ENCODE measurements at places on chromosomes 5 and 9.
A peak's percentile ranks its signal among the peaks of the same experiment; 100 is the strongest.

DNA sequence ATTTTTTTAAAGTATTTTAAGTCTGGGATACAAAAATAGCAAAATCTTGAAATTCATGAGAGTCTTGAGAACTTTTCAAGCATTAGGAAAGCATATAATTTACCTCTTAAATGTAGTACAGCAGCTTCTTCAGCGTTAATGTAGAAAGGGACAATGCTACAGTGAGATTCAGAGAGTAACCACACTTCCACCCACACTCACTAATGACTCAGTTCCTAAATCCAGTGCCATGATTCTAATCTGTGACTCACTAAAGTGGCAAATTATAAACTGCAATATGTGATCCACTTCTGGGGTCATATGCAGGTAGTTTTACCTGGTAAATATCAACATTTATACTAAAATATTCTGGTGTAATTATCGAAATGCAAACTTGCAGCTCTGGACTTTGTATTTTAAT, 434.5 kb upstream of the TUSC1 start:
- no peak for DNase-seq

DNA sequence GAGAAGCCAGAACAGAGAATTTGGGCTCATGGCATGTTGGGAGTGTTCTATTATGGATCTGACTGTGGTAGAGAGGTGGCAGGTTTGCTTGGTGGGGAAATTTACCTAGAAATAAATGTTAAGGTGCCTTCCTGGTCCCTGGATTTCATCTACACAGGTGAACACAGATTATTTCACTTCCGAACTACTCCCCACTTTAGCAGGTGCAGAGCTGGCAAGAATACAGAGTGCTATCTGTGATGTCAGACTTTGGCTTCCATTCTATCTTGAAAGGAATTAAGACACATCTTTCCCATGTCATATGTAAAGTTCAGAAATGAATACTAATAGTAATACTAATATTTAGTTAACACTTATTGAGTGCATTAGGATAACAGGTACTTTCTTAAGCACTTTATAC, 234.0 kb downstream of the KCTD16 start:
- no peak for DNase-seq

DNA sequence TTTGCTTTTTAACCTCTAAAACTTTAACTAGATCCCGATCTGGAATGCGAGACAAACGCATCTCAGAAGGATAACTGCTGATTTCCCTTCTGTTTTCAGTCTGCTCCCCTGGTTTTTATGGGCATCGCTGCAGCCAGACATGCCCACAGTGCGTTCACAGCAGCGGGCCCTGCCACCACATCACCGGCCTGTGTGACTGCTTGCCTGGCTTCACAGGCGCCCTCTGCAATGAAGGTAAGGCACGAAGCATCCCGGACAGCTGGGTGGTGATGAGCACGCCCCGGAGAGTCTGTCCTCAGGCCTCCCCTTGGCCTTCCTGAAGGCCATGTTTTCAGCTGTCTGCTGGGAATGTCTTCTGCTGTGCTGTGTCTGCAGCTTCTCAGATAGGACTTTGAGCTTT, 82.9 kb upstream of the PRRC1 start:
- DNase-seq, result no peak

DNA sequence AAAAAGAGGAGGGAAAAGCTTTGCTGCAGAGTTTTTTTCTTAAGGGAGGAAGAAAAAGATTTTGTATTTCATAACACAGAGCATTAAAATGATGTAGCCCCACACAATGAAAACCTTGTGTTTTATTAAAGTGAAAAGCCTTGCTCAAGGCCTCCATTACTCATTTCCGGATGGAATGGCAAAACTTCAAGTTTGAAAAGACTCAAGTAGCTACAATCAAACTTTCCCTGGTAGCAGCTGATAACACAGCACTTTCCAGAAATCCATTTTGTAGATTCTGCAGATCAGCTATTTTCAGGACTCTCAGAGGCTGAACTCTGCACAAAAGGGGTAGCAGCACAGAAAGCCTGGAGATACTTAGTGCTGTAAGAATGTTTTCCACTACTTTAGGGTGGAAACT, 374.8 kb downstream of the NFIB start:
- no peak for DNase-seq

DNA sequence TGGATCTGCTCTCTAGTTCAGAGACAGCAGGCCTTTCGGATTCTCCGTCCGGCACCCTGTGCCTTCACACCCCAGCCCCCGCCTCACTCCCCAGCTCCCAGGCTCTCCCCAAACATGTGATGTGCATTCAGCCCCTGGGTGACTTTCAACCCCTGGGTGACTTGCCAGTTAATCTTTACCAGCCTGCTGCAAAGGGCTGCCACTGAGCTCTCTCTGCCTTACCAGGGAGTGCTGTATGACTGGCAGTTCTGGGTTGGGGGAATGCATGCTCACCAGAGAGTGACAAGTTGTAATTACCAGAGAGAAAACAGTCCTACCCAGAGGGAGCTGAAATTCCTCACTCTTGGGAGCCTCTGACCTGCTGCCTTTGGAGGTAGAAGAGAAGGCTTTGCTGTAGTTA, 4.9 kb upstream of the ADRA1B start:
- DNase-seq, result no peak

- DNase-seq, result no peak
Observed at GRCh38 chr9:124767821-124768220, 3.3 kb downstream of the NR6A1 start.

GRCh38 chr9:133879615-133880014, 112.5 kb downstream of the VAV2 start:
- DNase-seq, result no peak

DNA sequence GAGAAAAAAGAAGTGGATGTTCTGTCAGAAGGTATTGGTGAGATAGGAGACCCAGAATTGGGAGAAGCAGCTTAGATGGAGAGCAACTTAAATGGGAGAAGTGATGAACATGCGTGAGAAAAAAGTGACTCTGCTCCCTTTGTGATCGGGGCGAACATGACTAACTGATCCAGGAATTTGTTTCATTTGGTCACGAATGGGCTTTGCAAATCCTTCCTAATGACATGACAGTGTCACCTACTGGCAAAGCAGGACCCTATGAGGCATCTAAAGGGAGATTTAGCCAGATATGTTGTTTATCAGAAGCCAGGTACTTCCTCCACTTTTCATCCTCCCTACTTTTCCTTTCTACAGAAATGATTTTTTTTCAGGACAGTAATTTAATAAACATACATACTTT, 787.4 kb upstream of the RGMB start:
- DNase-seq, result no peak

DNA sequence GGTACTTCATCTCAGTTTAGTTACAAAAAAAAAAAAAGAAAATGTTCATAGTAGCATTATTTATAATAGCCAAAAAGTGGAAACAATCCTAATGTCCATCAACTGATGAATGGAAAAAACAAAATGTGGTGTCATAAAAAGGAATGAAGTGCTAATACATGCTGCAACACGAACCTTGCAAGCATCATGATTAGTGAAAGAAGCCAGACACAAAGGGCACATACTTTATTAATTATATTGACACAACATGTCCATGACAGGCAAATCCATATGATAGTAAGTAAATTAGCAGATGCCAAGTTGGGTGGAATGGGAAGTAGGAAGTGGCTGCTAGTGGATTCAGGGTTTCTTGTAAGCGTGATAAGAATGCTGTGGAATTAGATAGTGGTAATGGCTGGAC, 54.2 kb downstream of the PCDHGC5 start:
- no peak for DNase-seq

- DNase-seq, result no peak
Observed at GRCh38 chr9:116661037-116661954, 25.8 kb upstream of the TRIM32 start.

DNA sequence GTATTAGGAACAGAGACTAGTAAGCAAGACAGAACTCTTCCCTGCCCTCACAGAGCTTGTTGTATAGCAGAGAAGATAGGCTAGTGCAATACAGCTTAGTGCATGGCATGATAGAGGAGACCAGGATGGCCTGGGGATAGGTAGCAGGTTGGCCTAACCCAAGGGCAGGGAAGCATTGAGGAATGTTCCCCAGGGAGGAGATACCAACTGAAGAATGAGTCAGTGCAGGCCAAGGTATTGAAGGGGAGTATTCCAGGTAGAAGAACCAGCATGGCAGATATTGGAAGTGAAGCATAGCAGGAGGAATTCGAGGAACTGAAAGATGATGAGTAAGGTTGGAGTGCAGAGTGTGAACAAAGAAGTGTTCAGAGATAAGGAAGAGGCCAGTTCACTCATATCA, 138.6 kb upstream of the DHFR start:
- DNase-seq, result no peak

DNA sequence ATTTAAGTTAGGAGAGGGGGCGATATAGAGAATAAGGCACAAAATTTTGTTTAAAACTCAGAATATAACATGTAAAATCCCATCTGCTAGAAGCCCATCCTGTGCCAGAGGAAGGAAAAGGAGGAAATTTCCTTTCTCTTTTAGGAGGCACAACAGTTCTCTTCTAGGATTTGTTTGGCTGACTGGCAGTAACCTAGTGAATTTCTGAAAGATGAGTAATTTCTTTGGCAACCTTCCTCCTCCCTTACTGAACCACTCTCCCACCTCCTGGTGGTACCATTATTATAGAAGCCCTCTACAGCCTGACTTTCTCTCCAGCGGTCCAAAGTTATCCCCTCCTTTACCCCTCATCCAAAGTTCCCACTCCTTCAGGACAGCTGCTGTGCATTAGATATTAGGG, 18.3 kb downstream of the MOCS2 start:
- DNase-seq, result no peak

GRCh38 chr5:174182111-174182510, 136.6 kb downstream of the NSG2 start:
- DNase-seq, result no peak

DNA sequence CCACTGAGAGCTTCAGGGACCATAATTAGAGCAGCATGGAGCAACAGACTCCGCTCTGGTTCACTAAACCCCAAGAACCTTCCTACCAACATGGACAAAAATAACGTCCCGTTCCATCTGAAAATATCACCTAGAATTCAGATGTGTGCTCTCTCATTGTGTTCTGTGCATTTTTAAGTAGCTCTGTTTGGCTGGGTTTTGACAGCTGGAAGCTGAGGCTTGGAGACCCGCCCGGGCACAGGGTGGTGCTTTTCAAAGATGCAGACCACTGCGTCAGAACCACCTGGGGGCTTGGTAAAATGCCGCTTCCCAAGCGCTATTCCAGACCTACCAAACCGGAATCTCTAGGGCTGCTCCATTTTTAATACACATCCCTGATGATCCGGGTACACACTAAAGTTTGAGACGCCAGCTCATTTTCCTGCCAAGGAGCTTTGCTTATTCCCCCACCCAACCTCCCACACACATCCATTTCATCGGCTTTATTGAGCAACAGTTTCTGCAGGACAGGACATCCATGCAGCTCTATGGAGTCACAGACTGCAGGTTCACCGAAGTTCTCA, 104.8 kb downstream of the GABBR2 start:
- peak; percentile 68 for DNase-seq

DNA sequence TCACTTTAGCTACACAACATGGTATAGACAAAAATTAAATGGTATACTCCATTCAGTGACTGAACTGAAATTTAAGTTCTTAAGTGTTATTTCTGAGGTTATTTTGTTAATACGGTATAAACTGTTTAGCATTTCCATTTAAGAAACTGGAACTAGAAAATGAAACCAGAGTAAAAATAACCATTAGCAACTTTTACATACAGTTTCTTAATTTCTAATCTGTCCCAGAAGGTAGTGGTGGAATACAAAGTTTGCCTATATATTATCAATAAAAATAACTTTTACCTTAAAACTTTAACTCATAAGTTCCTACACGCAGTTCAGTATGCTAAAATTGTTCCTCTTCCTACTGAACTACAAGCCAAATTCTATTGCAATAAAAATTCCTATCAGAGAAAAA, 10.3 kb downstream of the GOLPH3 start:
- no peak for DNase-seq

DNA sequence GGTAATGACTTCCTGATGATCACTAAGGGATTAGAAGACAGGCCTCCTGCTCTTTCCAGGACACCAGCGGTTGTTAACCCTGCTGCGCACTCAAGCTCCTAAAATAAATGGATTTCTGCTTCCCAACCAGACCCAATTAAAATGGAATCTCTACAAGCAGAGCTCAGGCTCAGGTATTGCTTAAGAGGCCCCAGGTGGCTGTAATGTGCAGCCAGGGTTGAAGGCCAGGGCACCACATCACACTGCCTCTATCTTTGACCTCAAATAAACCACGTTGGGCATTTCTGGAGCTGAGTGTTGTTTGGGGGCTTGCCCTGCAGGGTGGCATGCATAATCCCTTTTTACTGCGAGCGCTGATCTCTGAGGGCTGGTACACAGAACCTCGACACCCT, 108.0 kb downstream of the FBXO38 start:
- no peak for DNase-seq

- DNase-seq, result no peak
Observed at GRCh38 chr5:110899566-110900412, 161.0 kb downstream of the SLC25A46 start.

- DNase-seq, result no peak
Observed at GRCh38 chr9:111186021-111186530, 143.9 kb downstream of the OR2K2 start.

GRCh38 chr5:25909163-25909562, 1129.2 kb downstream of the CDH9 start:
- DNase-seq, result no peak

DNA sequence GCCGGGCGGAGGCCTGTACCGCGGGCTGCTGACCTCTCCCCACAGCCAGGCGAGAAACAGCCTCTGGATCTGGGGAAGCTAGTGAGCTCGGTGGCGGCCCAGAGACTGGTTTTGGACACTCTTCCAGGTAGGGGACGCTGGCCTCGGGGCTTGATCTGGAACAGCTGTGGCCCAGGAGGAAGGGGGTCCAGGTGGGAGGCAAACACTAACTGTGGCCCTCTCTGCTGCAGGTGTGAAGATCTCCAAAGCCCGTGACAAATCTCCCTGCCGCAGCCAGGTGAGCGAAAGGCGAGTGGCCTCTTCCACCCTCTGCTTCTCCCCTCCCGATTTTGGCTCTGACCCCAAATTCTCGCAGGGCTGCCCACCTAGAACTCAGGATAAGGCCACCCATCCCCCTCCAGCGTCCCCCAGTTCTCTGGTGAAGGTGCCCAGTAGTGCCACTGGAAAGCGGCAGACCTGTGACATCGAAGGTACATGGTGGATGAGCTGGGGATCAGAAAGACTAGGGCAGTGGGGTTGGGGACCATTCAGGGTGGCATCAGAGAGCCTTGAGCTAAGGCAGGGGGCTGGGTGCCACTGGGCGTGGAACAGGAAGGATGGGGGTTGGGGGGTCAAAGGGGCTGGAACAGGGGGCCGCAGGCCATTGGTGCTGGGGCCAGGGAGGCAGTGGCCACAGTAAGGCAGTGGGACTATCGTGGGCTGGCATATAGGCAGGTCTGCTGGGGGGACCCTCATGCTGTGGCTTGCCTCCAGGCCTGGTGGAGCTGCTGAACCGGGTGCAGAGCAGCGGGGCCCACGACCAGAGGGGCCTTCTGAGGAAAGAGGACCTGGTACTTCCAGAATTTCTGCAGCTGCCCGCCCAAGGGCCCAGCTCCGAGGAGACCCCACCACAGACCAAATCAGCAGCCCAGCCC, 12.9 kb upstream of the SLC34A1 start:
- DNase-seq, result peak; percentile 83

- DNase-seq, result no peak
Observed at GRCh38 chr5:1725641-1726468, 73.8 kb downstream of the MRPL36 start.

All from posterior cingulate gyrus (tissue), 11 donors.